ENCODE measurements at places on chromosomes 5 and 9.

- no peak for DNase-seq
These were observed 458.5 kb upstream of the KLF4 start for GRCh38 chr9:107948086-107948485.

DNA sequence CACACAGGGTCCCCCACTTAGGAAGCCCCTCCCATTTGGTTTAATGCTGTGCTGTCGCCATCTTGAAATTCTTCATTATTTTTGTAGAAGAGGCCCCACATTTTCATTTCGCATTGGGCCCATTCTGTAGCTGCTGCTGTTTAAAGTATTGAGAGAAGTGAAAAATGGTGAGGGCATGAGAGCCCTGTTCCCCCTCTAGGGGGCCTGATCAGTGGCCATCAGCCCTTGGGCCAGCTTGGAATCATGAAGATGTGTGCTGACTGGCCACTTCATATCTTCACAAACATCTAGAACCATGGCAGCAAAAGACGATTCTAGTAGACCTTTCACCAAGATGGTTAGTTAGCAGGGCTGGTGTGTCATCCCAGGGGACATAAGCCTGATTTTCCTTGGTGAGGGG is 3.3 kb downstream of the TMEM268 start:
- no peak for DNase-seq

DNA sequence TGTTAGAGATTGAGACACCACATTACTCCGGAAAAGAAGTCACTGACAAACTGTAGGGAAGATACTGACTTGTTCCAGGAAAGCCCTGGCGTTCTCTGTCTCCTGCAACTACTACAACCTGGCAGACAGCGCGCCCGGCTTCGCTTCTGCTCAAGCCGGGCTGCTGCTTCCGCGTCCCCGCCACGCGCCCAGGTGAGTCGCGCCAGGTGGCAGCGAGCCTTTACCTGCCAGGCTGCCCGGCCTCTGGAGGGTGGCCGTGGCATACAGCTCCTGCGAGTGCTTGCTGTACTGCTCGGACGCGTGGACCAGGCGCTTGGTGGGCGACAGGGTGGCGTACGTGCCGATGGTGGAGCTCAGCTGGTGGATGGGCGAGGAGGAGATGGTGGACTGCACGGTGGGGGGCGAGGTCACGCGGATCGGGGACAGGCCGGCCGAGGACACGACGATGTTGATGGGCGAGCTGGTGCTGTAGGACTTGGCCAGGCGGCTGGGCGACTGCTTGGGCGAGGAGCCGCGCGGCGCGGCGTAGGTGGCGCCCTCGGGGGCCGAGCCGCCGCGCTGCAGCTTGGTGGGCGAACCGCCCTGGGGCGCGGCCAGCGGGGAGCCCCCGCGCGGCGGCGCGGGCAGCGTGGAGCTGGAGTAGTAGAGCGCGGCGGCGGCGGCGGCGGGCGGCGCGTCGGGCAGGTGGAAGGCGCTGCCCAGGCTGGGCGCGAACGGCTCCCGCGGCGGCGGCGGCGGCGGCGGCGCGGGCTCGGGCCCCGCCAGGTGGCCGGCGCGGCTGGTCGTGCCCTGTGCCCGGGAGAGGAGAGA is 519.6 kb downstream of the CTNND2 start:
- DNase-seq = no peak

GRCh38 chr5:67259548-67260215 is 63.1 kb upstream of the CD180 start:
- DNase-seq = no peak

DNA sequence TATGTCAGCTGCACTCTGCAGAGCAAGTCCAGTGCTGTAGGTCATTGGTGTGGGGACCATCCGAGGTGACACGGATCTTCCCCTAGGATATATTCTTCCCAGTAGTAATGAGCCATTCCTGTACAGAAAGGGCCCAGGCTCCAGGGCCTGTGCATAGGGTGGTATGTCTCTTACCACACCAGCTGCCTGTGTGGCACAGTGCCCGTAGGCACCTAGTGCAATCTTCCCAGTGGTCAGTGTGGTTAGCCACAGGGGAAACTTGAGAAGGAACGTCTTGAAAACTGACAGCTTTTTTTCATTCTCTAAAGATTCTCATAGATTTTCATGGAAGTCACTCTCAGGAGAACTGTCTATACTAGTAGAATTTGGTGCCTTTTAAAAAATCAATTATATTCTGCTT is 39.8 kb downstream of the CYSTM1 start:
- DNase-seq = no peak

GRCh38 chr5:93589829-93590215 is 6.8 kb downstream of the NR2F1 start:
- no peak for DNase-seq

DNA sequence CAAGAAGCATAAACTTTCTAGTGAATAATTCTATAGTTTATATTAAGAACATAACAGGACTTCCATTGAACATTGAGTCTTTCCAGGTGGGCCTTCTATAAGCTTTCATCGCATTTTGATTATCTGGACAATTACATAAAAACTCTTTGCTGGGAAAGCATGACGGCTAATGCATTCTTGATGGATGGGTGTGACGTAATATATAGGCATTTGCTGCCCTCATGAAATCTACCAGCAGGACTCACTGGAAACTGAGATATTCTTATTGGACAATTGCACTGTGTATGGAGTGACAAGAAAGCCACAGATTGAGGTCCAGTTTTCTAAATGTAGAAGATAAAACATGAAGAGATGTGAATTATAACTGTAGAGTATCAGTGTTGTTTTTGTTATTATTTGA is 15.0 kb downstream of the PTPRD start:
- no peak for DNase-seq

DNA sequence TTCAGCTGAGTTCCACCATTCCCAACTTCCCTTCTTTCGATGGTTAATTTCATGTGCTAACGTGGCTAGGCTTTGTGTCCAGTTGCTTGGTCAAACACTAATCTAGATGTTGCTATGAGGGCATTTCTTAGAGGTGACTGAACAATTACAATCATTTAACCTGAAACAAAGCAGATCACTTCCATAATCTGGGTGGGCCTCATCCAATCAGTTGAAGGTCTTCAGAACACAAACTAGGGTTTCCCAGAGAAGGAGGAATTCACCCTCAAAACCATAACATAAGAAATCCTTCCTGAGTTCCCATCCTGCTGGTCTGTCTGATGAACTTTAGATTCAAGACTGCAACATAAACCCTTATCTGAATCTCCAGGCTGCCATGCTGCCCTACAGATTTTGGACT is 2381.7 kb downstream of the MAT2B start:
- DNase-seq = no peak

DNA sequence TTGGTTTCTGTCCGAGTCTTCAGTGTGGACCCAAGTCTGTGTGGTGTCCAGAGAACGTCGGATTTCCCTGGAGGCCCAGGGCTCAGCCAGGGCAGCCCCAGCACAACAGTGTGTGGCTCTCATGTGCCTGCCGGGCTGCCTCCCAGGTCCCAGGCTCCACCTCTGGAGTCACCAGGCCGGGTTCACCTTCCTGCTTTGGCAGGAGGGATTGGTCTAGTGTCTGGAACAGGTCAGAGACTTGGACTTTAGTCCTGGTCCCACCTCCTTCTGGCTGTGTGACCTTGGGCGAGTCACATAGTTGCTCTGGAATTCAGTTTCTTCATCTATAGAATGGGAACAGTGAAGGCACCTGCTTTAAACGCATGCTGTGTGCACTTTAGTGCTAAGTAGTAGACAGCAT is 3.2 kb downstream of the DOLPP1 start:
- no peak for DNase-seq

DNA sequence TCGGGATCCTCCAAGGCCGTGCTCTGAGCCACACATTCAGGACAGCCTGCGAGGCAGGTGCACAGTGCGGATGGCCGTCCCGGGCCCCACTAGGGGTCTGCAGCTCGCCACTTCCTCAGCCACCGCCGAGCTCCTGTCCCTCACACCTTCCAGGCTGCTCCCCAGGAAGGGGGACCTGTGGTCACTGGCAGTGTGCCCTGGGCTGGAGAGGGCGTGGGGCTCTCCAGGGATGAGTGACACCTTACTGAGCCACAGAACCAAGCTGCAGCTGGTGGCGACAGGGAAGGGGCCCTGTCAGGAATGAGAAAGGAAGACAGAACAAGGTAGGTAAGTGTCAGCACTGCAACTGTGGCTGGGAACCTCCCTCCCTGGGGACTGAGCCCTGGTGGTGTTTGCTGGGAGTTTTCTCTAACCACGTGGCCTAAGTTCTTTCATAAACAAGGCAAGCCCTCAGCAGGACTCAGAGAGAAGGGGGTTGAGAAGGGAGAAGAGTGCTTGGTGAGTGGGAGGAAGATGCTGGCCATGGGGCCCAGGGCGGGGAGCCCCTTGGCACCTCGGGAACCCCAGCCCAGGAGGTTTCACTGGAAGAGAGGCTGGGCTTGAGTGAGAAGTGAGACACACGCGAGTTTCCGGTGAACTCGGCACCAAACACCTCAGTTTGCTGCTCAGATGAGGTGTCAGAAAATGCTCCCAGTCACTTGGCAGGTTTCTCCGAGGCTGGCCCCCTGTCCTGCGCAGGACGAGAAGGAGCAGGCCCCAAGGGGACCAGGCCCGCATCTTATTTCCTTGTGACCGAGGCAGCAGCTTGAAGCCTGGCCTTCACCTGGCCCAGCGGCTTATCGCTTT is 5.2 kb downstream of the IL13 start:
- no peak for DNase-seq

DNA sequence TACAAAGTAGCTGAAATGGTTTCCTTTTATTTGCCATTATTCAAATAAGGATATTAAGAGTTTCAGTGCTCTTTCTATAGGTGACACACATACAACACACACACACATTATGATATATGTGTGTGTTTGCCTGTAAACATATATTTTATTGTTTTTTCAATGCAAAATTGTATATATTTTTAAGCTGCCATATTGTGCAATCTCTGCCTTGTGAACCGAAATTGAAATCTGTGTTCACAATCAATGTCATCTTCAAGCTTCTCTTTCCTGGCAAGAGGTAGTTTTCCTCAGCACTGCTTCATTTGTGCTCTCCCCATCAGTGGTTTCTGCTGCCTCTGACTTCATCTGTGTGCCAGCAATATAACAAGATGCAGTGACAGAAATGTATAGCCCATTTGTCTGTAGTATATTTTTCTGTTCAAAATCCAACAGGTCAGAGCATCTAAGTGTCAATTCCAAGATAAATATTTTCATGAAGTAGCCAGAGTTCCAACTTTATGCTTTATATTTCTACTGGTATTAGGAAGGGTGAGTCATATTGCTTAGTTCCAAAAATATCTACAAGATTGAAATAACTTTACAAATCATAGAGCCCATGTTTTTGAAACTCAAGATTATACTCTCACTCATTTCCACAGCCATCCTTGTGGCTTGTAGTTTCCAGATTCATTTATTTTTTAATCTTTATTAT is 1704.8 kb upstream of the CDH9 start:
- no peak for DNase-seq

GRCh38 chr9:68883224-68883623 is 130.7 kb downstream of the PRKACG start:
- no peak for DNase-seq

GRCh38 chr5:173743641-173744343 is 127.3 kb upstream of the BOD1 start:
- DNase-seq = no peak

DNA sequence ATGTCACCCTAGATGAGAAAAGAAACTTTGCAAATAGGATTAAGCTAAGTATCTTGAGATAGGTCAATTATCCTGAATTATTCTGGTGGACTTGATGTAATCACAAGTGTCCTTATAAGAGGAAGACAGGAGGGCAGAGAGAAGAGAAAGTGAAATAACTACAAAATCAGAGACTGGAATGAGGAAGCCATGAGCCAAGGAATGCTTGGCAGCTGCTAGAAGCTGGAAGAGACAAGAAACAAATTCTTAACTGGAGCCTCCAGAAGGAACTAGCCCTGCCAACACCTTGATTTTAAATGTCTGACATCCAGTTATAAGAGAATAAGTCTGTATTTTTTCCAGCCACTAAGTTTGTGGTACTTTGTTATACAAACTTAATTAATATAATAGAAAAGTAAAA is 480.0 kb downstream of the NR2F1-AS1 start:
- no peak for DNase-seq

GRCh38 chr9:75265525-75265972 is 177.2 kb downstream of the OSTF1 start:
- DNase-seq = no peak

GRCh38 chr9:14967450-14968321 is 57.5 kb upstream of the FREM1 start:
- no peak for DNase-seq

Data from esophagus squamous epithelium (tissue), 5 donors.